ENCODE measurements at places on chromosomes 7 and 10.

GRCh38 chr7:101125989-101126650, 784 bp upstream of the SERPINE1 start:
- peak; percentile 53 for DNase-seq

DNA sequence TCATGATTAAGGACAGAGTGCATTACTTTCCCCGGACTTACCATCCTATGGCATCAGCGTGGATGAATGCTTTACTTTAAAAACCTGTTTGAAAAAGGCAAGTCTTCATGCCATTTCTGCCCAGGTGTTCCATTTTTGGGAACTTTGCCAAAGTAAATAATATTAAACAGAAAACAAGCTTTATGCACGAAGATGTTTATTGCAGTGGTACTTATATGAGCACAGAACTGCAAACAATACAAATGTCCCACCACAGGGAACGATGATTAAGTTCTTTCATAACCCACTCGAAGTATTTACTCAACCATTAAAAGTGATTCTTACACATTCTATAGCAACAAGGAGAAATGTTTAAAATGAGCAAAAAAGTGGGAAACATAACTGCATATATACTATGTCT, 109.7 kb upstream of the GDF10 start:
- DNase-seq, result no peak

- DNase-seq, result no peak
These were observed 173.3 kb upstream of the ADO start for GRCh38 chr10:62631241-62631640.

GRCh38 chr10:30438021-30438850, 4.3 kb downstream of the MAP3K8 start:
- DNase-seq, result no peak

All from liver (tissue), 10 donors.